ENCODE measurements at places on chromosomes 13 and 19.
A peak's percentile ranks its signal among the peaks of the same experiment; 100 is the strongest.

- DNase-seq, result no peak
These were observed 363 bp downstream of the CACNA1A start for GRCh38 chr19:13505761-13506470.

DNA sequence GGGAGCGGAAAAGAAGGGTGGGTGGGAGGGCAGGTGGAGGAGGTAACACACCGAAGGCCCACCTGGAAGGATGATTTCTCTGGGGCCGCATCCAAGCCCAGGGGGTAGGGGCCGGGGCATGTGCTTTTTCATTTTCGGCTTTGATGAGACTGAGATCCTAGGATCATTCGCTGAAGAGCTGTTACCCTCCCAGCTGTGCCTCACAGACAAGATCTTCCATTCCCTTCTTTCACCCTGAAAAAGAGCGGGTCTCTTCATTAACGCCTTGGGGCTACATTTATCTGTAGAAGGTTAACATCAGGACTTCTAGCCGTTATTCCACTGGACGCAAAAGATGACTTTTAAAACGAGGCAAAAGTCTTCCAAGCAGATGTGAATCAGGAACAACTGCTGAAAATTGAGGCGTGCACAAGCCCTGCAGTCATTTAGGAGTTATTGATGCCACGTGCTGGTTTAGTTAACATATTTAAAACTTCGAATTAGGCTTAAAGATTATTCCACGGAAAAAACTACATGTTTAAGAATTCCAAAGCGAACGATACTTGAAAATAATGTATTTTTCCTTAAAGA, 1.1 kb downstream of the LMO7 start:
- DNase-seq, result no peak

- no peak for DNase-seq
These were observed 27.5 kb upstream of the RNF113B start for GRCh38 chr13:98204546-98204945.

DNA sequence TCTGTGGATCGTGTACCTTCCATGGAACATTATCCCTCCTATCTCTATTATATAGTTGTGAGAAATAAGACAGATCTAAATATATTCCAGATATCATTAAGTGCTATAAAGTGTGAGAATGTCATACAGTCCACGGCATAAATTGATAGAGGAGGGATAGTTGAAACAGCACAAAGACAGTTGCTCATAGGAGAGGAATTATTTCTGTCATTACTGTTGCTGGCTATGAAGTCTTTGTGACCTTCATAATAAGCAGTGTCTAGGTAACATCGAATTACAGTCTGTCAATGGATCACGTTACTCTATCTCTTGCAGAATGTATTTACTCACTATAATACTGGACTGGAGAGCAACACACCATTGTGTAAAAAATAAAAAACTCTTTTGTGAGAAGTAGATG, 671.5 kb upstream of the PCDH20 start:
- no peak for DNase-seq

- DNase-seq, result no peak
These were observed 113.1 kb downstream of the FOXO1 start for GRCh38 chr13:40553356-40553755.

DNA sequence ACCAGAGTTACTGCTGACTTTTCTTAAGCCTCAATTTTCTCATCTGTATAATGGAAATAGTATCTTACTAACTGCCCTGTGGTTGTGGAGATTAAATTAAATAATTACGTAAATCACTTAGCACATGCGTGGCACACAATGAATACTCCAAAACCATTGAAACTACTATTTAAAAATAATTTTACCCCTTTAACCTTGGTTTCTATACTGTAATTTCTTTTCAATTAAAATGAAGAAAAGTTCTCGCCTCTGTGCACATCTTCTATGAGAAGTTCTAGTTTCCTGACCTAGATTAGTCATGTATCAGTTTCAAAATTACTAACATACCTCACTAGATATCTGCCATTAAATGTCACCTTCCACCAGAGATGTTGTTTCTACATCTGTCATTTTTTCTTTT, 5.7 kb downstream of the SLITRK1 start:
- DNase-seq, result no peak

DNA sequence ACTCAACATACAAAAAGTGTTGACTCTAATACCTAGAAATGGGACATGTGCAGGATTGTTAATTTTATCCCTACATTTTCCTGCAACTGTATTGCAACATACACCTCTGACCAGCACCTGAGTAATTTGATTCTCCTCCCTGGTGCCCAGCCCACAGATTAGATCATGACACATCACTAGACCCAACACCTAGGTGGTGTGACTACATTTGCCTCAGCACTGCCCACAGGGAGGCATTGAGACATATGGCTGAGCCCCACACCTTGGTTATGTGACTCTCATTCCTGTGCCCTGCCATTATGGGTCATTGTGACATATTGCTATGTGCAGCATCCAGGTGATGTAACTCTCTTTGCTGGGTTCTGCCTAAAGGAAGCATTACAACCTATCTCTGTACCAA, 13.2 kb upstream of the ZNF254 start:
- DNase-seq, result no peak

DNA sequence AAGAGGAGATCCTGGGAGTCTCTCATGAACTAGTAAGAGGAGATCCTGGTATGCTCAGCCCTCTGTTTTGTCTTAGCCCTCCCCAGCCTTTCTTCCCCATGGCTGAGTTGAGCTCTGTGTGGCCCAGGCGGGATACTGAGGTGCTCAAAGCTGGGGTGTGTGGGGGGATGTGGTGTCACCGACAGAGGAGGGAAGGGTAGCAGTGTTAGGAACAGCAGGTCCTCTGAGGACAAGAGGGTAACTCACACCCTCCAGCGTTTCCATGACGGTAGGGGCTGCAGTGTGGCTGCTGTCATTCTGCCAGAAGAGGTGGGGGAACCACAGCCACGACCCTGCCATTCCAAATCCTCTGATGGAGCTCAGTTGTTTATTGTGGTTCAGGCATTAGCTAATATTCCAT, 691 bp downstream of the KIR2DL4 start:
- DNase-seq, result no peak

DNA sequence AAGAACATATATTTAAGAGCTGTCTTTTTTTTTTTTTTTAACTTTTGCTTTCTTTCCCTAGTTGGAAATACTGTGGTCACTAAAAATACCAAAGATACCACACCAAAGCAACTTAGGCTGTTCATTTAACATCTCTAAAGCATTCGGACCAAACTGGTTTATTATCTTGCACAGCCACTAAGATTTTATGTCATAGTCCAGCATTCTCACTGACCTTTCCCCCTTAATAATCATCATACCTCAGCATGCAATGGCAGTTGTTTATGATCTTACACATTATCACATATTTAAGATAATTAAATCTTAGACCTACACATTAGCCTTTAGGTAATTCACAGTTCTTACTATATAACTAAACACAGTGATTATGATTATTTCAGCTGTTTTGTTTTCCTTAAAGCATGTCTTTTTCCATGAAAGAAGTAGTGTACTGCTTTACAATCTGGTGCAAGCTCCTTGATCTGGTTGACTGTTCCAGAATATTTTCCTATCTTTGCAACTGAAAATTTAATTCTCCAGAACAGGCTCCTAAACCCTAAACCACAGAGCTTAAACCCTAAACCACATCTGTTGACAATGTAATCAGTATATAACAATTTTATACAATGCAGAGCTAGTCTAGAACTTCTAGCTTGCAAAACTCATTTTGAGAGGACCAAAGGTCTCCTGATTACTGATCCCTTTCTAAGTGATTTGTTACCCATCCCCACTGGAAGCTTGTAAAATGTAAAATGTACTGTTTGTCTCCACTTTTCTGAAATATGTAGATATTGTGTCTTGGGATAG, 74.2 kb downstream of the CDK8 start:
- DNase-seq, result no peak

DNA sequence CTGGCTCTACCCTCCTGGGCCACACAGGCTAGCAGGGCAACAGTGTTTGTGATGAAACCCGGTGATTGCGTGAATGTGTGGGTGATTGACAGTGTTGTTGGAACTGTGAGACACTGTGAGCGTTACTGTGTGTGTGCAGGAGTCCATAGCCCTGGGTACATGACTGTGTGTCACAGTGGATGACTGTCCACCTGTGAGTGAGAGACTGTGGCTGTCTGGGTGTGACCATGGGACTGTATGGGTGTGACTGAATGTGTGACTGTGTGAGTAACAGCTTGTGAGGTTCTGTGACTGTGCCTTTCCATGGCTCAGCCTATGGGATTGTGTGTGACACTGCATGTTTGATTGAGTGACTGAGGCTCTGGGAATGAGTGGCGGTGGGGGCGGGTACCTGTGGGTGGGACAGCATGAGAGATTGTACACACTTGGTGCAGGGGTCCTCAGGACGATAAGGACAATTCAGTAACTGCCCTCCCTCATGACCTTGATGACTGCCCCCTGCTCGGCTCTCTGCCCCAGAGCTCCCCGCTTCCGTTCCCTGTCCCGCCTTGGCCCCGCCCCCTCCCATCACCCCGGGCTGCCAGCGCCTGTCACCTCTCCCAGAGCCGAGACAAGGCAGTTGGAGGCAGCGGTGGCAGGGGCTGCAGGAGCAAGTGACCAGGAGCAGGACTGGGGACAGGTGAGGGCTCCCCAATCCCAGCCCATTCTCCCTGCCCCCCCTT, at the start of gene GIPR:
Gene GIPR, plus strand, starts transcription at position 602 of the 722 bp plus-strand sequence. CDS start 1,300 bp downstream, outside the sequence.
- DNase-seq, result peak; percentile 32

- no peak for DNase-seq
These were observed 145.7 kb downstream of the PCCA start for GRCh38 chr13:100234524-100235136.

DNA sequence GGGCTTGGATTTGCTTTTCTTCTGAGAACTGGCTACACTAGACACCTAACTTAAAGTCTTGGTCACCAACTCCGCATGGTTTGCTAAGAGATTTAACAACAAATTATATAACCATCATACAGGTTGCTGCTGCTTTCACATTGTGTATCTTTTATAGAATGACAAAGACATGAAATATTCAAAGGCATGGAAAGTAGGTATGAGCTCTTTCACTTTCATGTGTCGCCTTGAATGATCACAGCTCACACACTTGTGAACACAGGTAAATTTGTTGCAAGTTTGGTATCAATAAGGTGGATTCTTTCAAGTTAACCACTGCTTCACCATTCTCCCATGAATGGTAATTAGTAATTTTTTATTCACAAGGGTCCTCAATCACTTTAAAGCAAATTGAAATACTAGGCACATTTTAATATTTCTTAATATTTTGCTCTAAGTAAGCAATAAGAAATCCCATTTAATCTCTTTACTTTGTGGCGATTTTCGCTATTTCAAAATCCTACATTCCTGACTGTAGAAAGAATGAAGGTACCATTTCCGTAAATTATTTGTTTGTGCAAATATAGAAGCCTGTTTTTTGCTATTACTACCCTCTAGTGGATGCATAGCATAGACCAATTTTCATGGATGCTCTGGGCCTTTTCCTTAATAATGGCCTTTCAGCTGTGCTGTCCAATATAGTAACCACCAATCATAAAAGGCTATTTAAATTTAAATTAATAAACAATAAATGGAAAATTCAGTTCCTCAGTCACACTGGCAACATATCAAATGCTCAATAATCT, 45.5 kb upstream of the FREM2 start:
- no peak for DNase-seq

DNA sequence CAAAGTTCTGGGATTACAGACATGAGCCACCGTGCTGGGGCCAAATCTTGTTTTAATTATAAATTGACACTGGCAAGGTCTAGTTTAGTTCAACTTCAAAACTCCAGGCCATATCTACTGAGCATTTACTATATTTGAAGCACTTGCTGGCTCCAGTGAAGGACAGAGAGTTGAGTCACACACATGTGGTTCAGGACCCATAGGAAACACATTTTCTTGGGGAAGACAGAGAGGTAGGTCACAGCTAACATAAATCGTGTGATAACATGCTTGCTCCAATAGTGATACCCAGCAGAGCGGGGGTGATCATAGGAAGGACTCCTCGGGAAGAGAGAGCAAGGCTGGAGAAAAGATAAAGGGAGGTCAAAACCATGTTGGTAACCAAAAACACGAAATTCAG, 170.6 kb upstream of the TSC22D1 start:
- DNase-seq, result no peak

GRCh38 chr13:41971848-41972247, 10.9 kb upstream of the VWA8 start:
- no peak for DNase-seq

GRCh38 chr13:42649831-42650230, 75.9 kb downstream of the TNFSF11 start:
- DNase-seq, result no peak

DNA sequence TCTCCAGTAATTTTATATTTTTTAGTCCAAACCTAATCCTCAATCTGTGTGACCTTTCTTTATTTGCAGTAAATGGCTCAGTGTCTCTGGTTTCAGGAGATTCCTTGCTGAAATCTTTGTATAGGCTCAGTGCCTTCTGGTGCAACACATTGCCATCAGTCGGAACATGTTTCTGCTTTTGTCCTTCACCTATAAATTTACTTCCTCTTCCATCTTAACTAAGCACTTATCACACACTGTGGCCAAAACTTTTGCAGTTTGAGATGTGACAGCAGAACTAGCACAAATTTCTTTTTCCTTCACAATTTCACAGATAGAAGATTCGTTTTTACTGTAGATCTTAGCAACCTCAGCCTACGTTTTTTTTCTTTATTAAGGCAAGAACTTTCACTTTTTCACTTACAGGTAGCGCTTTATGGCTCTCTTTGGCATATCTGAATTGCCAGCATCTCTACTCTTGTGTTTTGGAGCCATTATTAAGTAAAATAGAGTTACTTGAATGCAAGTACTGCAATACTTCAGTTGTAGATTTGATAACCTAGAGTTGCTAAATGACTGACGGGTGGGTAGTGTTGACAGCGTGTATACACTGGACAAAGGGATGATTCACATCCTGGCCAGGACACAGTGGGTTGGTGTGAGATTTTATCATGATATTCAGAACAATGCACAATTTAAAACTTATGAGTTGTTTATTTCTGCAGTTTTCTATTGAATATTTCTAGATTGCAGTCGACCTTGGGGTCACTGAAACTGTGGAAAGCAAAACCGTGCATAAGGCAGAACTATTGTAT, 44.3 kb downstream of the NDFIP2 start:
- no peak for DNase-seq

DNA sequence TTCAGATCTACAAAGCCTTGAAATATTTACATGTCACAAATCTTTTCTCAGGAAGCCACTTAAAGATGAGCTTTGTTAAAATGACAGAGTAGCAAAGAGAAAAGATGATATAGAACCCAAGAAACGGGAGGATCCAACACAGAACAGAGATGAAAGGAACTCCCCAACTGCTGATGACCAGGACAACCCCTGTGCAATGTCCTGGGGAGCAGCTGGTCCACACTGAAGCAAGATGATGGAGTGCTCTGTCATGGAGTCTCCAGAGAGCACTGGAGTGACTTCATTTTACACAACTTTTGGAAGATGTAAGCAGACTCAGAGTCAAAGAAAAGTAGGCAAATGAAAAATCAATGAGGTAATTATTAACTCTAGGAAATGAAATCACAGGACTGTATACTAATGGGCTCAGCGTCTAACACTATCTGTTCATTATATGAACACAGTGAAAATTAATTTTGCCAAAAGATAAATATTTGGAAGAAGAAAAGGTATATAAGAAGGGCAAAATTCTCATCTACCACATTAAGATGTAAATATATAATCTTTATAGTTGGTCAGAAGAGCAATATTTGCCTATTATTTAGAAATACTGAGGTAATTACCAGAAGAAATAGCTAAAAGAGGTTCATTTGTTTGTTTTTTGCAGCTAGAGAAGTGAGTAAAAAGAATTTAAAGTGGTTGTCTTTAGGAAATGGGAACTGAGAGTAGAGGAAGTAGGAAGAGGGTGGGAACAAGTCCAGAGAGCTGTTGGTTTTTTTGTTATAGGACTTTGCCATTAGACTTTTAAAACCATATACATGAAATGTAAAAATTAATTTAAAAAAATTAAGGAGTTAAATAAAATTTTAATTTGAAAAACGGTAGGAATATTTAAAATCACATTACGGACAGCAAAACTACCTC, 30.5 kb downstream of the MTRF1 start:
- DNase-seq, result no peak
